ENCODE measurements at places on chromosomes 6 and 20.

DNA sequence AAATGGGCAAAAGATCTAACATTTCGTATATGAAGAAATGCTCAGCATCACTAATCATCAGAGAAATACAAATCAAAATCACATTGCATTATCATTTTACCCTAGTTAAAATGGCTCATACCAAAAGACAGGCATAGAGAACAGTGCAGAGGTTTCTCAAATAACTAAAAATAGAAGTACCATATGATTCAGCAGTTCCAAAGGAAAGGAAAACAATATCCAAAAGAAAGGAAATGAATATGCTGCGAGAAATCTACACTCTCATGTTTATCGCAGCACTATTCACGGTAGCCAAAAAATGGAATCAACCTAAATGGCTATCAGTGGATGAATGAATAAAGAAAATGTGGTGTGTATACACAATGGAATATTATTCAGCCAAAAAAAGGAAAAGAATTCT is 63.5 kb downstream of the VTA1 start:
- no peak for DNase-seq

DNA sequence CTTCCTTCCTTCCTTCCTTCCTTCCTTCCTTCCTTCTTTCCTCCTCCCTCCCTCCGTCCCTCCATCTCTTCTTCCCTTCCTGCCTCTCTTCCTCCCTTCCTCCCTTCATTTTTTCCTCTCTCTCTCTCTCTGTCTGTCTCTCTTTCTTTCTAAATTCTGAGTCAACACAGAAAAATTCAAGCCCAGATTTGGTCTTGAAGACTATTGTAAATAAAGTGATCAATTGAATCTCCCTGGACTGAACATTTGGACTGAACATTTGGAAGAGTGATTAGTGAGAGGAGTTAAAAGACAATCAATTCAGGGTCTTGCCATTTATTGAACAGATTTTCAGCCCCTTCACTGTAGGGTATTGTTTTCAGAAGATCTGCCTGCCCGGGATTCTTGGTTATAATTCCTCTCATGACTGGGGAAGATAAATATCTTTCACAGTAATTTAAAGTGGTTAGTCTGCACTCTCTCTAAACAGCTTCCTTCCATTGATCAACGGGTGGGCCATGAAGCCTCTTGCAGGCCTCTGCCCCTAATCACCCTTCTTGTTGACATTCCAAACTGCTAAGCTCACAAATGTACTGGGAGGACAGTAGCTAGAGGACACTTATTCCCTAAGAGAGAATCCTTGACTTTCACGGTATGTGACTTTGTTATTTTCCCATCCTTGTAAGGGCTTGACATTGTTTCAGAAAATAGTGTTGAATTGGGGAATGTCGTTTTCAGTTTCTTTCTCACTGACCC is 101.7 kb upstream of the BMP2 start:
- DNase-seq, result no peak

- no peak for DNase-seq
Observed at GRCh38 chr20:44772636-44773035, 27.0 kb downstream of the KCNK15 start.

GRCh38 chr20:51412333-51412871 is 130.1 kb downstream of the NFATC2 start:
- DNase-seq, result no peak

- DNase-seq, result no peak
Observed at GRCh38 chr6:163469459-163469985, 55.0 kb downstream of the QKI start.

GRCh38 chr20:21302664-21303060 is 469 bp upstream of the XRN2 start:
- no peak for DNase-seq

DNA sequence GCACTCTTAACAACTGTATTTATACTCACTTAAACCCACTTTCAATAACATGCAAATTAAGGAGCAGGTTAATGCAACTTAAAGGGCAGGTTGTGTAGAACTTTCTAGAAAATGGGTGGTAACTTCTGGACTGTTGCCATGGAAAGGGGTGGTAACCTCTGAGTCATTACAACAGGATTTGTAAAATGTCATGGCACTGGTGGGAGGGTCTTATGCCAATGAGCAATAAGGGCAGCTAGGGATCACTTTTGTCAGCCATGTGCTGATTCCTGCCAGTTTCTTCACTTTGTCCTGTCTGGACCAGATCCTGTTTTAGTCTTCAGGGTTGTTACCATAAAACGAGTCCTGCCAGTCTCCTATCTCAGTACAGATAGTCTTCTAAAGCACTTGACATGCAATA is 560.5 kb upstream of the PTCHD4 start:
- DNase-seq, result no peak

DNA sequence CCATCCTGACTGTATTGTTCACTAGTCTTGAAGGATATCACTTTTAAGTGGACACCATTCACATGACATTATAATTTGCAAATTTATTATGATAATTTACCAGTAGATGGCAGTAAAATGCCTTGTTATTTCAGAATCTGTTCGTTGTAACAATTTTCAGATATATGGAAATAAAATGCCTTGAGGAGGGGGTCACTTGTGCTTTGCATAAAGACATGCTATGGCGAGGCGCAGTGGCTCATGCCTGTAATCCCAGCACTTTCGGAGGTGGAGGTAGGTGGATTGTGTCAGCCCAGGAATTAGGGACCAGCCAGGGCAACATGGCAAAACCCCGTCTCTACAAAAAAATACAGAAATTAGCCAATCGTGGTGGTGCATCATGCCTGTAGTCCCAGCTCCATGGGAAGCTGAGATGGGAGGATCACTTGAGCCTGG is 9.0 kb upstream of the NCOA6 start:
- DNase-seq, result peak; percentile 56

- DNase-seq, result no peak
Observed at GRCh38 chr6:48825501-48826151, 637.4 kb downstream of the MMUT start.

DNA sequence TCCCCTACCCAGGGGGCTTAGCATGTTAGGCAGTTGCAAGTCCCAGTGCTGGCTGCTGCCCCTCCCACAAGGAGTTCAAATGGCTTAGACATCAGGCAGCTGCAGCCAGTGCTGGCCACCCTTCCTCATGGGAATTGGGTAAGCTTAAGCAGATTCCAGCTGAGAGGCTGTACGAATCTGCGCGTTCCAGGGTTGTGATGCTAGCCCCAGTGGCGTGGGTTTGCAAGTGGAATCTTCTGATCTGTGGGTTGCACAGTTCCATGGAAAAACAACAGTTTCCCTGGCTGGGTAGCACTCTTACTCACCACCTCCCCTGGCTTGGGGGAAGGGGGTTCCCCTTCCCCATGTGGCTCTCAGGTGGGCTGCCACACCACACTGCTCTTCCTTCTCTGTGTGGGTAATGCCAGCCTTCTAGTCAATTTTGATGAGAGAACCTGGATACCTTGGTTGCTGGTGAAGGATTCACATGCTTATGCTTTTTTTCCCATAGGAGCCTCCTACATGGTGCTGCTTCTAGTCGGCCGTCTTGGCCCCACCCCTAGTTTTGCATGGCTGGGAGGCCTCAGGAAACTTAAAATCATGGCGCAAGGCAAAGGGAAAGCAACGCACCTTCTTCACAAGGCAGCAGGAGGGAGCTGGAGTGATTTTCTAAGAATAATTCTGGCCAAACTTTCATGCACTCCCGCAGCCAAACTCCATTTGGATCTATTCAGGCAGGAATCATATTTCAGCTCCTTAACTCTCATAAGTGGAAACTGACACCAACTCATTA is 13.0 kb downstream of the DYNLT2 start:
- DNase-seq, result no peak

DNA sequence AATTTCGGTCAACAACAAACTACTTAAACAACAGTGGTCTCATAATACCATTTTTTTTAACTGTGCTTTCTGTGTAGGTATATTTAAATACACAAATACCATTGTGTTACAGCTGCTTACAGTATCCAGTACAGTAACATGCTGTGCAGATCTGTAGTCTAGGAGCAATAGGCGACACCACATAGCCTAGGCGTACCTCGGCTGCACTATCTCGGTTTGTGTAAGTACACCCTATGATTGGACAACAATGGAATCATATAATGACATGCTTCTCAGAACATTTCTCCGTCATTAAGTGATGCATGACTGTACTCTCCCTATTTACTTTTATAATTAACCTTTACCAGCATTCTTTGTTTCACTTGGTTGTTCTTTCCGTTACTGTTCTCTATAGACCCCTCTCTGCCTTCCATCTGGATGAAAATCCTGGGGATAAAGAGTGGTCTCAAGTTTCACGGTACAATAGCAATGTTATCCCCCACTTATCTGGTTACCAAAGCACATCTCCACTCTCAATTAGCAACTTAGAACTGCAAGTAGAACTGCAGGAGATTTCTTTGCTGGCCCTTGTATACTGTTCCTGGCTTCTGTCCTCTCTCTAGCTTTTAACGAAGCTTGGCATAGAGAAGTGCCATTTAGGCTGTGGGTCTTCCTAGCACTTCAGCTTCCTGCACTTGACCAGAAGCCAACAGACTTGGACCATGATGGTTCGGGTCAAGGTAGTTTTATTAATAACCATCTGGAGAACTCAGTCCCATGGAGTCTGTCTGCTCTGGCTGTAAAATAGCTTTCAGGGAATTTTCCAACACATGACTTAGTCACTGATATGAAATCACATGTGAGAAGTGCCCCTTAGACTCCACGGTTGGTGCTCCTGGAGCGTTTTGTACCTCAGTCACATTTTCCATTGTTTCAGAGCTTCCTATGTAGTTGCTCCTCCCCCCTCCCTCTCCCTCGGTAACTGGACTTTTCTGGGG is 80.4 kb upstream of the POPDC3 start:
- DNase-seq, result no peak

- no peak for DNase-seq
Observed at GRCh38 chr20:44787299-44787698, 23.0 kb downstream of the RIMS4 start.
